ENCODE measurements at places on chromosomes 2 and 18.

GRCh38 chr2:237978058-237978712 lies 11.4 kb downstream of the UBE2F start:
- no peak overlapping the region for H3K27ac ChIP-seq
- H3K27me3 ChIP-seq, result no peaks in the 10 kb centered on the region
- peaks cover 31% of the 10 kb centered on the region for H3K4me1 ChIP-seq
- peak overlapping the region; percentile 66 for H3K4me3 ChIP-seq
- DNase-seq, result no peak
- H3K36me3 ChIP-seq, result peaks cover 11% of the 10 kb centered on the region

DNA sequence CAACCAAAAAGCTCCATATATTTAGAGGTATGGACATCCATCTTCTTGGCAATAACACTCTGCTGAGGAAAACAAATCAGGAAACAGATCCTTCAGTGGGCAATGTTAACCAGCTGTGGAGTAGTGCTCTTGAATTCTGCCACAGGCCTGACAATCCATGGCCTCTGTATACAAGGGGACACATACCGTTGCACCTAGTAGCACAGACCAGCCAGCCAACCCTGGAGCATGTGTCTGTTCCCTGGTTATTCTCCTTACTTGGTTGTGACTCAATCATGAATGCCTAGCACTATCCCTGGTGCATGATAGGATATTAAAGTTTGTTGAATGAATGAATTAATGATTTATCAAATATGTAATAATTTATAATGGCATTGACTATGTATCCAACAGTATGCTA lies 261.4 kb upstream of the MGAT5 start:
- no peak overlapping the region for H3K27ac ChIP-seq
- DNase-seq, result no peak
- H3K27me3 ChIP-seq, result peaks cover 48% of the 10 kb centered on the region

DNA sequence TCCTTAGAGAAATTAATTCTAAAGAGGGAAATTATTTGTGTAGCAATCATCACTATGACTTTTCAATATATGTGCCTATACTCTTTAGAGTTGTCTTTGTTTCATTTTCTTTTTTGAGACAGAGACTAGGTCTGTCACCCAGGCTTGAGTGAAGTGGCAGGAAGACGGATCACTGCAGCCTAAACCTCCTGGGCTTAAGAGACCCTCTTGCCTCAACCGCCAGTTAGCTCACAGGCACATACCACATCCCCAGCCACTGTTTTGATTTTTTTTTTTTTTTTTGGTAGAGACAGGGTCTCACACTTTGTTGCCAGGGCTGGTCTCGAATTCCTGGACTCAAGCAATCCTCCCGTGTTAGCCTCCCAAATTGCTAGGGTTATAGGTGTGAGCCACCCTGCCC lies 12.4 kb downstream of the YWHAQ start:
- H3K27me3 ChIP-seq, result no peaks in the 10 kb centered on the region
- peak overlapping the region; percentile 74 for H3K27ac ChIP-seq
- peaks cover 13% of the 10 kb centered on the region for H3K36me3 ChIP-seq
- DNase-seq, result no peak

DNA sequence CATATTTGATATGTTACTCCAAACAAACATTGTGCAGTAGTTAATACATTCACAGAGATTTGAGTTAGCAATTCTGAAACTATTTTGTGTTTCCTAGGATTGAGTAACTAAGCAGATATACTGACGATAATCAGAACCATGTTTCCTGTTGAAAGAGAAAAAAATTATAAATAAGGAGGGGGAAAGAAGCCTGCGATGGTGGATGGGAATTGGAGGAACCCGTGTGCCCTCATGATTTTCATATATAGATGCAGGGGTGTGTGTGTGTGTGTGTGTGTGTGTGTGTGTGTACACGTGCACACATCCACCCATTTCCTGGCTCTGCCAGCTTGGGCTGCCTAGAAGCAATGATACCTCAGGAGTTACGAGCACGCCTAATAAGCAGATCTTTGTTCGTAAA lies 56.9 kb downstream of the LPIN2 start:
- peak overlapping the region; percentile 39 for H3K4me3 ChIP-seq
- peaks cover 24% of the 10 kb centered on the region for H3K36me3 ChIP-seq
- peaks cover 33% of the 10 kb centered on the region for H3K4me1 ChIP-seq
- DNase-seq, result no peak

DNA sequence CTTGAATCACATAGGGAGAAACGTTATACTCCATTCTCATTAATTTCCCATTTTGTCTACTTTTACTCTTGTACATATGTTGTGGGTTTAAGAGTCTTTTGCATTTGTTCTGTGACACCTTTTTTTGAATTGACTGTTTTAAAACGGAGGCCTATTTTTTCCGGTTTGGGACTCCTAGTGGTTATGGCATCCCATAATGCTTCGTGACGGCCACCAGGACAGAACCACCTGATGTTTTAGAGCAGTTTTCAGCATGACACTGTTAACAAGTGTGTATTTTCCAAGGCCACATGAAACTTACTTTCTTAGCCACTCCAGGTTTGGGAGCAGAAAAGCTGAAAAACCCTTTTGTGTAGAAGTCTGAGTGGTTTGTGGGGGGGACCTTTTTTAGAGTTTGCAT lies 8.4 kb downstream of the SOX11 start:
- no peaks in the 10 kb centered on the region for H3K36me3 ChIP-seq
- H3K4me3 ChIP-seq, result no peak overlapping the region
- H3K27me3 ChIP-seq, result peaks cover 68% of the 10 kb centered on the region
- no peaks in the 10 kb centered on the region for H3K4me1 ChIP-seq
- no peak overlapping the region for H3K27ac ChIP-seq
- DNase-seq, result no peak

- H3K36me3 ChIP-seq, result no peaks in the 10 kb centered on the region
- DNase-seq, result no peak
- no peak overlapping the region for H3K4me3 ChIP-seq
- no peak overlapping the region for H3K27ac ChIP-seq
- no peaks in the 10 kb centered on the region for H3K4me1 ChIP-seq
- no peaks in the 10 kb centered on the region for H3K27me3 ChIP-seq
Observed at GRCh38 chr2:75994759-75995158, 284.0 kb upstream of the GCFC2 start.

DNA sequence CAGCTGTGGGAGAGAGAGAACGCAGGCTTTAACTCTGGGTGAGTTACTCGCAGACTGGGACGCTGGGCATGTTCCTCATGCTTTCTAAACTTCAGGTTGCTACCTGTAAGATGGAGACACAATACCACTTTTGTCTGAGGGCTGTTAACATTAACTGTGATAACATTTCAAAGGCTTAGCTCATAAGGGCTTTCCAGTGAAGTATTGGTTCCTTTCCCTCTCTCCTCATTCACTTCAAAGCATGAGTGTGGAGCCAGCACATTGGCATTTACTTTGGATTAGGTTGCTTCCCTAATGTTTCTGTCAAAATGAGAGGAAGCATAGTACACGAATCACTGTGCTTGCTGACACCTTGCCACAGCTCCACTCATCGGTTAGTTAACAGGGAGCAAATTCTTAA lies 30.2 kb downstream of the INSIG2 start:
- H3K4me1 ChIP-seq, result peaks cover 4% of the 10 kb centered on the region
- no peak overlapping the region for H3K27ac ChIP-seq
- no peaks in the 10 kb centered on the region for H3K27me3 ChIP-seq
- no peaks in the 10 kb centered on the region for H3K36me3 ChIP-seq
- H3K4me3 ChIP-seq, result no peak overlapping the region
- DNase-seq, result no peak

DNA sequence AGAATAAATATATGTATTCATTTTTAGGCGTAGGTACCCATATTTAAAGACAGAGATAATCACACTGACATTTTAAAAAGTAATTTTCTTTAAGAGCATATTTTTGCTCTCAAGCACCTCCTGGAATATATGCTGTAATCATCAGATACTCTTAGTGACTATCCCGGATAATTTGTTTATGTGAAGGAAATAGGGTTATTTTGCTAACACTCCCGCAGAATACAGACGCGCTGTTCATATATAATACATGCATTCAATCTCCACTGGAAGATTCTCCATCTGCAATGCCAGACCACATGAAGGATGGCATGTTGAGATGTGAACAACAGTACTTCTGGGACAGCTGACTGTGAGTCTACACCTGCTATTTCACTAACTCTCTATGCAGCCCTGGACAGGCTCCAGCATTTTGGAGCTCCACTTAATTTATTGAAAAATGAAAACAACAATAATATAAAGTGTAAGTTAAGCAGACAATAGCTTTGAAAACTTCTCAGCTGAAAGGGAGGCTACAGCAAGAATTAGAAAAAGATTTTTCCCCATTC lies 430.6 kb downstream of the TMX3 start:
- H3K36me3 ChIP-seq, result no peaks in the 10 kb centered on the region
- no peak for DNase-seq
- no peak overlapping the region for H3K27ac ChIP-seq
- no peaks in the 10 kb centered on the region for H3K27me3 ChIP-seq
- no peaks in the 10 kb centered on the region for H3K4me1 ChIP-seq

GRCh38 chr2:5444854-5445253 lies 247.3 kb upstream of the SOX11 start:
- no peaks in the 10 kb centered on the region for H3K27me3 ChIP-seq
- H3K4me3 ChIP-seq, result no peak overlapping the region
- no peaks in the 10 kb centered on the region for H3K4me1 ChIP-seq
- H3K27ac ChIP-seq, result no peak overlapping the region
- DNase-seq, result no peak
- no peaks in the 10 kb centered on the region for H3K36me3 ChIP-seq

DNA sequence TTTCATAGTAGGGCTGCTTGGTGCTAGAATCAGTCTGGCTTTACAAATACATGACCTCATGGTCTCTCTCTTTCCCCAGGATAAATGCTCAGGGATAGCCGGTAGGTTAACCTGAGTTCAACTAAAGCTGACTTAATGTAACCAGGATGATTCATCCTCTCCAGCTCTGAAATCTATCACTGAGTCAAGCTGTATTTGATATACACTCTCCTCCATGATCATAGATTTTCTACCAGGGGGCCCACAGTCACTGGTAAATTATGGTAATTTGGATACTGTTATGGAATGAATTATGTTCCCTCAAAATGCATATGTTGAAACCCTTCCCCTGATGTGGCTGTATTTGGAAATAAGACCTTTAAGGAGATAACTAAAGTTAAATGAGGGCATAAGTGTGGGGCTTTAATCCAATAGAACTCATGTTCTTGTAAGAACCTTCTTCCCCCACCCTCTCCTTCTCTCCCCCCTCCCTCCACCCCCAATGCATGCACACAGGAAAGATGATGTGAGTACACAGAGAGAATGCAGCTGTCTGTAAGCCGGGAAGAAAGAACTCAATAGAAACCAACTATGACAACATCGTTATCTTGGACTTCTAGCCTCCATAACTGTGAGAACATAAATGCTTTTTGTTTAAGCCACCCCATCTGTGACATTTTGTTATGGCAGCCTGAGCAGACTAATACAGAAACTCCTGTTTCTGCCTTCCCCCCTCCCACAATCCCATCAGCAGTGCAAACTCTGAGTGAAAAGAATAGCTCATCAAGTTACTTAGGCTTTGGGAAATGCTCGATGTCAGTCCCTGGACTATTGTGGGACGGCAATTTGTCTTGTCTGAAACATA lies 134.9 kb upstream of the KYNU start:
- H3K4me1 ChIP-seq, result no peaks in the 10 kb centered on the region
- H3K27ac ChIP-seq, result no peak overlapping the region
- H3K36me3 ChIP-seq, result no peaks in the 10 kb centered on the region
- no peak overlapping the region for H3K4me3 ChIP-seq
- no peaks in the 10 kb centered on the region for H3K27me3 ChIP-seq
- DNase-seq, result no peak

GRCh38 chr2:152348388-152348787 lies 13.4 kb downstream of the FMNL2 start:
- no peaks in the 10 kb centered on the region for H3K27me3 ChIP-seq
- DNase-seq, result no peak
- H3K4me3 ChIP-seq, result no peak overlapping the region
- no peaks in the 10 kb centered on the region for H3K4me1 ChIP-seq

DNA sequence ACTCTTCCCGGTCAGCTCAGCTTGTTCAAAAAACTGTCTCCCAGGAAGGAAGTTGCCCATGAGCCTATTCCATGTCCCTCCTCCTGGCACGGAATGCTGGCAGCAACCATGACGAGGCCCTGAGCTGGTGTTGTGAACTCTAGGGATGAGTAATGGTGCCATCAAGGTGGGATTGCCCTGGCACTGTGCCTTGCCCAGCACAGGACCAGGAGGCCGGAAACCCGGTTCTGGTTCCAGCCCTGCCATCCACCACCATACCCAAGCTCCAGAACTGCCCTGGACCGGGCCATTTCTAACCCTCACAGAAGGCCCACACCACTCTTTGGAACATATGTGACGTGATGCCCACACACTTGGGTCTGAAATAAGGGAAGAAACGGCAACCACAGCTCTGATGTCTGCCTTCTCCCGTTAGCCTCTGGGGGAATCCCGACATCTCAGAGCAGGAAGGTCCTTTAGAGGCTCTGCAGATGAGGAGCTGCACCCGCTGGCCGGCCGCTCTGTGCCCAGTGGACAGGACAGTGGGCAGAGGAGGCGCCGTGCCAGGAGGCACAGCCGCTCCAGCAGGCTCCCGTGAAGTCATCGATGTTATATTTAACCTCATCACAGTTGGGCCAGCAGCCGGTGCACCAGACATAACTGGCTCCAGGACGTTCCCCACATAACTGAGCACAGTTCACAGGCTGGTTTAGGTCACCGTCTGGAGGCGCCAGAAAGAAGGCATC lies 462.1 kb upstream of the ID2 start:
- H3K27me3 ChIP-seq, result peaks cover 15% of the 10 kb centered on the region
- no peaks in the 10 kb centered on the region for H3K4me1 ChIP-seq
- DNase-seq, result no peak

GRCh38 chr2:161250864-161251436 lies 57.3 kb upstream of the PSMD14 start:
- no peaks in the 10 kb centered on the region for H3K4me1 ChIP-seq
- no peaks in the 10 kb centered on the region for H3K27me3 ChIP-seq
- H3K27ac ChIP-seq, result no peak overlapping the region
- no peaks in the 10 kb centered on the region for H3K36me3 ChIP-seq
- DNase-seq, result no peak
- H3K4me3 ChIP-seq, result no peak overlapping the region

DNA sequence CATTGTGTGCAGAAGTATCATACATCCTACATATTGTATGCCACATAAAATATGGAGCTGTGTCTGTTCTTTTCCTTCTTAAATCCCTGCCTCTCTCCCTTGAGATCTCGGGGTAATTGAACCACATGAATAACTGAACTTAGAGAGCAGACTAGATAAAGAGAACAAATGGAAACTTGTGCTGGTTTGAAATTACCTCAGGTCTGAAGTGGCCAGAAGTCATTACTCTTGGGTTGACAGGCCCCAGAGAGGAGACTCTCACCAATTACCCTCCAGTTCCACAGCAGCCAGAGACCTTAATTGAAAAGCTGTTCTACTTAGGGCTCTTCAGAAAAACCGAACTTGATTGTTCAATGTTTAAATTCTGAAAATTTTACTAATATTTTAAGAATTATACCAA lies 5.0 kb upstream of the ADAM17 start:
- H3K36me3 ChIP-seq, result no peaks in the 10 kb centered on the region
- no peak overlapping the region for H3K27ac ChIP-seq
- no peak overlapping the region for H3K4me3 ChIP-seq
- H3K4me1 ChIP-seq, result peaks cover 16% of the 10 kb centered on the region

DNA sequence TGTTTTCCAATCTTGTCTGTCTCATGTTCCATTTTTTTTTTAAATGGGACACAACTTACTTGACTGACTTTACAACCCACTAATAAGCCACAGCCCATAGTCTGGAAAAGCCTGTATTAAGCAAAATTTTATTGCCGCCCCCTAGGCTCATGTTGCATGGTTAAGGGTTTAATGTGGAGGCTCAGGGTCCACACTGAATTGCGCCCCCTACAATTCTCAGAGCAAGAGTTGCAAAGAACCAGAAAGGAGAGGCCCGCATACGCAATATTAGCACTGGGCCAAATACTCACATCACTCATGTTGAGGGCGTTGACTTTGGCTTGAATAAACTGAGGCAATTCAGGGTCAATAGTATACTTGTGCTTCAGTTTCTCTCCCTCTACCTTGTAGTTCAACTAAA lies 65.5 kb downstream of the NEB start:
- DNase-seq, result no peak
- peaks cover 2% of the 10 kb centered on the region for H3K36me3 ChIP-seq
- H3K4me3 ChIP-seq, result no peak overlapping the region
- no peak overlapping the region for H3K27ac ChIP-seq

Data from naive B cell (primary cell).